A673 (cell line): ENCODE measurements at places on chromosomes 6 and 20.

DNA sequence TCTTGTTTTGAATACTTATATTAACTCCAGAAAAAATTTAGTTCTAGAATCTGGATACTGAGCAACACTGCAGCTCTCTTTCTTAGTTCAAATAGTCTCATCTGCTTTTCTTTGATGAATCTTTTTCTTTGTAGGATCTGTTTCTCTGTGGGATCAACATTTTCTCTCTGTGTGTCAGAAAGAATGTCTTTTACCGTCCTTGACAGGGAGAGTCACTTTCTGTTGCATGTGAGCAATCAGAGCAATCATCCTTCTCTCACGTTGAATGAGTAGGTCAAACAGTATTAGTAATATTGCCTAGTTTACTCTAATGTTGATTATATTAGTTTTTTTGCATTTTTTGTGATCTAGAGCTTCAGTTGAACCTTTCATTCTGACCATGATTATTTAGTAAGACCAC lies 130.9 kb downstream of the TRMT11 start:
- DNase-seq: no peak

GRCh38 chr20:45051204-45052060 lies 49.5 kb downstream of the KCNS1 start:
- no peak for DNase-seq

DNA sequence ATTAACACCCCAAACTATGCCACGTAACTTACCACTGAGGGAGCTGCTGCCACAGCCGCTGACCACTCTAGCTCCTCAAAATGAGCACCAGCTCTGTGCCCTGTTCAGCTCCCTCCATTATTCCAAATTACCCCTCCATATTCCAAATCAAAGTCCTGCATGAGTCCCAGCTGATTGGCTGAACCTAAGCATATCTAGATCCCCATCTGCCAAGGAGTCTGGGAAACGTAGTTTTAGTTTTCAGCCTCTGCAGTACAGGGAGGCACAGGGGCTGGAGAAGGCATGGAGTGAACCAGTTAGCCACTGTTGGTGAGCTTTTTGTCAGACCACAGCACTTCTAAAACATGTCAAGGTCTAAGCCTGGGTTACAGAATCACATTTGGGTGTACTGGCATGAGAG lies 15.9 kb downstream of the UNC5CL start:
- DNase-seq: no peak

GRCh38 chr6:170083236-170084051 lies 207.4 kb downstream of the DLL1 start:
- no peak for DNase-seq

- no peak for DNase-seq
Observed at GRCh38 chr6:166500246-166500645, 86.2 kb downstream of the RAMACL start.

DNA sequence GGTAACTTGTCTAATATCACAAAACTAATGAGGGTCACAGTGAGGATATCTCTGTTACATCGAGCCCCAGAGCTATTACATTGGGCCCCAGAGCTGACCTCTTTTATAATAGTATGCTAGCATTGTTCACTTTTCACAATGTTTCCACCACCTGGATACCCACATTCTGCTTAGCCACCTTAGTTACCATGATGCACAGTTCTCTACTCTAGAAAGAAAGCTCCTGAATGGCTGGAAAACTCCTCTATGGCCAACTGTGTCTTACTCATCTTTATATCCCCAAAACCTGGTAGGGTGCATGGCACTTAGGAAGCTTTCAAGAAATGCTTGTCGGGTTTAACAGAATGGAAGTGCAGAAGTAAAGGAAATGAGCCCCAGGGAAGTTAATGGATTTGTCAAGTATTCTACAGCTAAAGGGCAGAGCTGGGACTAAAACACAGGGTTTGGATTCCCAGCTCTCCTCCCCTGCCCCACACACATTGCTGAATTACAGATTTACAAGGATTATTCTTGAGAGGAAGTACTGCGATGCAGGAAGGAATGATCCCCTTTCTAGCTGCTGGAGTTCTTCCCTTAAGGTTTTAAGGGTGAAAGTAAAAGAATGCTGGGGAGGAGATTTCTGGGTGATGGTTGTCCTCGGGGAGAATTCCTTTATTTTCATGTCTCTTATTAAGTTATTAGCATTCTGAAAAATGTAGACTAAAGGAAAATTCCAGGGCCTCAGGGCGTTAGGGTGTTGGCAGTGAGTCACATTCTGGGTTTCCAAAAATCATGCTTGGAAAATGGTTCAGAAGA lies 16.1 kb upstream of the HINT3 start:
- DNase-seq: peak; percentile 85

DNA sequence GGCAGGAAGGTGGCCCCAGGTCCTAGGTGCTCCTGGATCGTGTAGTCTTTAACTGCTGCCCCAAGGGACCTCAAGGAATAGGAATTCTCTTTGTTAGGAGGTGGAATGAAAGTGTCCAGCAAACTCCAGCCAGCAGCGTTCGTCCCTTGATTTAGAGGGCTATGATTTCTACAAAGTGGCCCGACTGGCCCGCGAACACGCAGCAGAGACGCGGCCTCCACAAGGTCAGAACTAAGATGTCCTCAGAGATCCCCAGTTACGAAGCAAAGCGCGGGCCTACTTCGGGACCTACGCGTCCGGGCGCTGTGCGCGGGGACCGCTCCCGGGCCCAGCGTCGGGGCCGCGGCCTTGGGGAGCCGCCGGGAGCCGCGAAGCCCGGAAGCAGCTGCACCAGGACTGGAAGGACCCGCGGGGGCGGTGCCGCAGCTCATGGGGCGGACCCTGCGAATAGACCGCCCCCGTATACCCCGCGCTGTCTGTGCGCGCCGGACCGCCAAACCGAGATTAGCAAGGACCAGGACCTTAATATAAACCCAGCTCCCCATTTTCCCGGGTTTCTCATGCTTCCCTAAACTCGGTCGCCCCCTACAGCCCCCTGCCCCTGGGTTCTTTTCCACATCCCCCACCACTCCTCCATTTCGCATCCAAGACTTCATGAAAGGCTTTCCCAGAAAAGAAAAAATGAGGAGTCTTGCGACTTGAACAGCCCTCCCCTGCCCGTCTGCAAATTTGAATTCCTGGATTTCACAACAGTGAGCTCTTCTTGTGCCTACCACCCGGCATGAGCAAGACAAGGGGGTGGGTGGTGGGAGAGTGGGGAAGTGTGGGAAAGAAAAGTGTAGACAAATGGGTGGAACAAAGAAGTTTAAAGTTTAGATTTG lies at the start of gene C6orf47:
Gene C6orf47 (minus strand): TSS at position 398 of the 881 bp plus-strand sequence. CDS start 831 bp downstream, outside the sequence.
- peak; percentile 92 for DNase-seq

DNA sequence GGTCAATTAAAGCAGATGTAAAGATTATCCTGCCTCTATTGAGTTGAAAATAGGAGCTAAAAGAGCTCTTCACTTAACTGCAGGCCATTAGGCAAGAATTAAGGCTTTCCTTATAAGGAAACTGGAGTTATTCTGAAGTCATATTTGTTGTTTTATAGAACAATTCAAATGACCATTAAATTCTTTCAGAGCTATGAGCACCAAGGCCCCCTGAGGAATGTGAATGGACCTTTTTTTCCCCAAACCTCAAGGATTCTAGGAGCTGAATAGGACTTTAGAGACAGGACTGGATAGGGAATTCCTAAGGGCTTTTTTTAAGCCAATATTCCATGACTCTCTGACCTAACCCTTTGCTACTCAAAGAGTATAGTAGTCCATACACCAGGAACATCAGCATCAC lies 565.7 kb upstream of the BTBD3 start:
- DNase-seq: no peak

GRCh38 chr6:140660295-140660694 lies 1285.8 kb upstream of the CITED2 start:
- no peak for DNase-seq

- peak; percentile 59 for DNase-seq
Observed at GRCh38 chr6:159042003-159042825, 2.6 kb downstream of the TAGAP start.

GRCh38 chr20:997486-997885 lies 4.6 kb downstream of the RSPO4 start:
- no peak for DNase-seq

DNA sequence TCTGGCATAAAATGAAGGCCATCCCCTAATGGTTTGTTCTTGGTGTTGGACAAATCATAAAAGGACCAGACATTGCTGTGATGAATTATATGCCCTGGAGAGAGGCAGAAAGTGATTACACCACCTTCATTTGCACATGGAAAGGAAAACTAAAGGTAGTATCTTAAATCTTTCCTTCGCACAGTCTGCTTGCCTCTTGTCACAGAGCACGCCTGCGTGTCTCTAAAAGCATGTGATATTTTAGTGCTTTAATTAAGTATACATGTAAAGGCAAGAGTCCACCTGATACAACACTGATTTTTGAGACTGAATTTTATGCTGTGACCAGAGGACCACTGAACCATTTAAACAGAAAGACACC lies 28.8 kb upstream of the PLAGL1 start:
- no peak for DNase-seq

DNA sequence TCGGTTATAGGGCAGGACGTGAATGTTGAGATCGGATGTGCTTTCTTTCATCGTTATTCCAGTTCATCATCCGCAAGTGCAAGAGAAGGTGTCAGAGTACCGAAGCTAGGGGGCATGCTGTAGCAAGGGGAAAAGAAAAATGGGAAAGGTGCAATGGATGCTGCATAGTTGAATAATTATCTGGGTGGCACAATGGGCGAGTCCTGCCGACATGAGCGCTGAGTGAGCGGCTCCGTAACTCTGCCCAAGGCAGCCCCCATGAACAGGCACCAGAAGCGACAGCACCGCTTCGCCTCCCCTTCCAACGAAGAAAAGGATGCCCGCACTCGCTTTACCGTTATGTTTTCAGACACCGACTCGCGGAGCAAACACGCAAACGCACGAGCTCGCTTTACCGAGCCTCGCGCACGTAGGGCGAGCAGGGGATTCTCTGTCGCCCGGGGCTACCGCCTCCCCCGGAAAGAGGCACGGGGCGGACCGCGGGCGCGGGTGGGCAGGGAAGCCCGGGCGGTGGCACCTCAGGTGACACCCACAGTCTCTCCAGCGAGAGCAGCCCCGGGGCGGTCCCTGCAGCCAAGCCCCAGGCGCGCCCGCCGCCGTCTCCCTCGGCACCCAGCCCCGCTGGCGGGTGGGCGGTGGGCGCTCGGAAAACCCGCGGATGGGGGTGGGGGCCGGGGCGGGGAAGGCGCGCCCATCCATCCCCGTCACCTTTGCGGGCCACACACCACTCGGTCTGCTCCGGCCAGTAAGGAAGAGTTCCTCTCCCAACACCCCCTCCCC lies 654 bp downstream of the WASF1 start:
- peak; percentile 89 for DNase-seq

- DNase-seq: no peak
Observed at GRCh38 chr6:161103475-161103874, 111.9 kb downstream of the MAP3K4 start.

DNA sequence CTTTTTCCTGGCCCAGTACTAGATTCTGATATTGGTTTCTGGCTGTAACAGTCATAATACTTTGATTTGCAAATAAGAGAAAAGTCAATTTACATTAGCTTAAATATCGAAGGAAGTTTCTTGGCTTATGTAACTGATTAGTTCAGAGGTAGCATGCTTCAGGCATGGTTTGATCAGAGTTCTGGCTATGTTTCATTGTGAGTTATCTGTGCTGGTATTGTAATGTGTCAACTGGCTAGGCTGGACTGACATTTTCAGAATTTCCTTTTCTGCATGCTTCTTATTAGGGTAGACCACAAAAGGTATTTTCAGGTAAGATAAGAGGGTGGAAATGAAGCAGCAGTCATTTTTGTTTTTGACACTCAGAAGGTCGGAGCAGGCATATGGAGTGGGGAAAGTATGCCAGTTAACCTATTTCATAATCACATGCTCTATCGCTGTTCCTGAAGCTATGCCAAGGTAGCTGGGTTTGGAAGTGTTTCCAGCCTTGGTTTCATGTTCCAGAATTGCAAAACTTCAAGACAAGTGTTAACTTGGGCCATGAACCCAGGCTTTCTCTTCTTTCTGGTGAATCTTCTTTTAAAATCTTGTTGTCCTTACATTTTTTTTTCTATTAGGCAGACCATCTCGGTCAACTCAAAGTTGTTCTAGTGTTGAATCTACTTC lies 244.9 kb downstream of the DHX35 start:
- no peak for DNase-seq

GRCh38 chr6:44966449-44967092 lies 361.6 kb upstream of the RUNX2 start:
- DNase-seq: peak; percentile 25

DNA sequence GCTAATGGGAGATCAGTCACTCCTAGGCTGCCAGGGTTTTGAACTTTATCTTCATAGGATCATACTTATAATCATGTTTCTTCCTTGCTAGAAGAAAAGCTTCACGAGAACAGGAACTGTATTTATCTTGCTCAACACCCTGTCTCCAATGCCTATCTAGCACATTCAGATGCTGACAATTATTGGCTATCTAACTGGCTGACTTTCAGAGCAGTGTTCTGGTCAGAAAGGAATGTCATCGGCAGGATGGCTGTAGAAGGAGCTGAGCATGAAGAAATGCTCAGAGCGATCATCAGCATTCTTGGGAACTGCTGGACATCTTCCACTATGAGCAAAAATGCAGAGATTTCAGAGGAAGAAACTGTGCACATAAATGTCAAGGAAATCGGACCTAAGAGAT lies 628.0 kb upstream of the NRSN1 start:
- no peak for DNase-seq

- no peak for DNase-seq
Observed at GRCh38 chr6:116649129-116649528, 19.4 kb downstream of the ZUP1 start.

DNA sequence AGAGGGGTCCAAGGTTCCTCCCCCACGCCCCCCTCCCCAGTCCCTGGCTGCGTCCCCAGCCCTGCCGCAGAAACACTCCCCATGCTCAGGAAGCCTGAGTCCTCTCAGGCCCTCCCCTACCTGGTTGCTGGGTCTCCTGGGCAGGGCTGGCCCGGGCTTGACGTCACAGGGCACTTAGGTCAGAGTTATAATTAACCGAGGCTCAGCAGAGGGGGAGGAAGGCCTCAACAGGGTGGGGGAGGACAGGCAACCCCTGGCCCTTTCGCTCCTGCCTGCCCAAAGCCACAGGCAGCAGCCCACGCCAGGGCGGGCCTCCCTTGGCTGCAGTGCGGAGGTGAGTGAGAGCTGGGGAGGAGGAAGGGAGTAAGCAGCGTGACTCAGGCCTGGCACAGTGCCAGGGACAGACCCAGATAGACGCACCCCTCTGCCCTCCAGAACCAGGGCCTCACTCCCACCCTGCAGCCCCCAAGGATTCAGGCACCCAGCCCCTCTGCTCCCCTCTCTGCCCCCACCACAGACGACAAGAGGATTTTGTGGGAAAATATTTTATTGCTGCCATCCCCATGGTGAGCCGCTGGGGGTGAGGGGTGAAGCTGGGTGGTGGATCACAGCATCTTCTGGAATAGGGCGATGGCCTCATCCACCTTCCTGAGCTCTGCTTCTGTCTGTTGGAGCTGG lies at the start of gene VWA7:
Gene VWA7 (minus strand): TSS at position 340 of the 678 bp plus-strand sequence. CDS start 549 bp downstream, outside the sequence.
- DNase-seq: peak; percentile 59

GRCh38 chr6:30942338-30943060 lies 1.7 kb downstream of the MUCL3 start:
- peak; percentile 96 for DNase-seq

- peak; percentile 15 for DNase-seq
Observed at GRCh38 chr6:170505306-170505705, 47.8 kb downstream of the PSMB1 start.
